HAP-1 (cell line): ENCODE measurements at places on chromosomes 4 and X.

- DNase-seq: no peak
Measured at GRCh38 chr4:168796362-168797106, 213.5 kb downstream of the CBR4 start.

GRCh38 chr4:143054971-143055370 is 129.7 kb upstream of the USP38 start:
- DNase-seq: no peak

GRCh38 chr4:48634688-48635308 is 144.7 kb downstream of the ZAR1 start:
- no peak for DNase-seq

DNA sequence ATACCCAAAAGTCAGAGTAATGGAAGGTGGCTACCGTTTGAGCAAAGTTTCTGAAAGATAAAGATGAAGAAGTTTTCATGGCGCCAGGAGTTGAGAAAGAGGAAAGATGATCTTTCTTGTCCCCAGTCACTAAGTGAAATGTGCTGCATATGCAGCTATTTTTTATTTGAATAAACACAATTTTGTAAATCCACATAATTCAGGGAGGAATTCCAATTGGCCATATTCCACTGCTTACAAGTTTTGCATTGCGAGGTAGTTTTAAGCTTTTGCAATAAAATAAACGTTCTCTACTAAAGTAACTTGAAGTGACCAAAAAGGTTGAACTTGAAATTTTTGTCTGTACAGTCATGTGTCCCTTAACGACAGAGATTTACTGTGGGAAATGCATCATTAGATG is 139.3 kb upstream of the VCX2 start:
- DNase-seq: no peak

DNA sequence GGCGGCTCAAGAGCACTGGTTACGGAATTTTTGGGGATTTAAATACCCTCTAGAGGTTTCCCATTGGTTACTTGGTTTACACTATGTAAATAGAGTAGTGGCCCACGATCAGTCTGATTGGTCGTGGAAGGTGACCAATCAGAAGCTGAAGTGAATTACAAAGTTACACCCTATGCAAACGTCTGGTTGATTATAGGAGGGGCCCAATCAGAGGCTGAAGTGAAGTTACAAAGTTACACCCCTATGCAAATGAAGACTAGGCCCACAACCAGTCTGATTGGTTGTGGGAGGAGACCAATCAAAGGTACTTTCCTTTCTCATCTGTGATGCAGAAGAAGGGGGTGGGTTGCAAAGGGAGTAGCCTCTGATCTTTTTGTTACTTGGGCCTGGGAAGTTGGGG is 45.1 kb upstream of the HSD17B10 start:
- DNase-seq: peak; percentile 29

GRCh38 chr4:167868163-167868562 is 224.2 kb upstream of the ANXA10 start:
- no peak for DNase-seq

DNA sequence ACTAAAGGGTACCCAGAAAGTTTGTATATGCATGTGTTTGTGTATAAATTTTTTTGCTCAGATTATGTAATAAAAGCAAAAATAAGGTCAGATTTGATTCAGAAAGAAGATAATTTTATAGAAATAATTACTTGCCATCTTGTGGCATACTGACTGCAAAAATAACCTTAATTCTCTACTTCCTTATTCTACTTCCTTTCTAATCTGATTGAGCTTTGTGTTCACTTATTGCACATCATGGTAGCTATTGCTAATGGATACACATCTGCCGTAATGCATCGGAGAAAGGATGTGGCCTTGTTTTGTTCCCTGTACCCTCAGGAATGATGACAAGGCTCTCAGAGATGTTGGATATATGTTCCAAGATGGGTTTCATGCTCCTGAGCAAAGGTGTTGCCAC is 10.5 kb upstream of the GNPDA2 start:
- DNase-seq: no peak

GRCh38 chr4:107599841-107600240 is 120.2 kb downstream of the PAPSS1 start:
- no peak for DNase-seq

DNA sequence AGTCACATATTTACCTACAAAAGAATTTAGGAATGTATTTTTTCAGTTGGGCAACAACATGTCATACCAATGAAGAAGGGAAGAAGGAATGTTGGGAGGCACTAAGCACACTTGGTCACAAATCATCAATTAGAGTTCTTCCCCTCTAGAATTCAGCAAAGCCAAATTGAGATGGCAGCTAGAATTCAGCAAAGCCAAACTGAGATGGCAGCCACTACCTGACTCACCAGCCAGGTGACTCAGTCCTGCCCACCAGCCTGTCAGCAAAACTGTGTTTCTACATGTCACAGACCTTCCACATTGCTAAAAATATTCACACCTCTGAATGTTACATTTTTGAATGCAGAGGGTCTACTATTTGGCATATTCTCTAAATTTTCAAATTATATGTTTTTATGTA is 63.2 kb upstream of the NOCT start:
- no peak for DNase-seq

DNA sequence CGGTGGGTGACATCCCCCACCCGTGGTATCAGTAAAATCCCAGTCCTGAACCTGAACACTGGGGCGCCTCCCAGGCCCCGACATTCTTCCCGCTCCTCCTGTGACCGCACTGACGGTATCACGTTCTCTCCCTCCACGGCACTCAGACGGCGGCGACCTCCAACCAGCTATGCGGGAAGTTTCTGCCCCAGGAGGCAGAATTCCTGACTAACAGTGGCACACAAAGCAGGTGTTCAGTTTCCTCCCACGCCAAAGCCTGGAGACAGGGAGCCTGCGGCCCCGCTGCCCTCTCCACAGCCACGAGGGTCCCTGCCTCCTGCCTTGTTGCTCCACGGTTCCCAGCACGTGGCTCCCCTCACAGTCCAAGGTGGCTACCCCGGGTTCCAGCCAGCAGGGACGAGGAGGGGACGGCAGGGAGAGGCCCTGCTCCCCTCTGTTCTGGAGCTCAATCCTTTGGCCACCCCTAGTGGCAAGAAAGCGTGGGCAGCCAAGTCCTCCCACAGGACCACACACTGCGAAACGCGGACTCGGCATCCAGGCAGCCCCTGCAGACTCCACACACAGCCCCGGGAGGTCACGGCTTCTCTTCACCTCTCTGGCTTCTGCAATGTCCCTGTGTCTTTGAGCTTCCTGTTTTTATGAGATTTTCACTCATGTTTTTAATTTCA is 15.2 kb downstream of the CTBP1 start:
- DNase-seq: no peak

- DNase-seq: no peak
Measured at GRCh38 chr4:108165586-108165985, 3.1 kb downstream of the LEF1 start.

DNA sequence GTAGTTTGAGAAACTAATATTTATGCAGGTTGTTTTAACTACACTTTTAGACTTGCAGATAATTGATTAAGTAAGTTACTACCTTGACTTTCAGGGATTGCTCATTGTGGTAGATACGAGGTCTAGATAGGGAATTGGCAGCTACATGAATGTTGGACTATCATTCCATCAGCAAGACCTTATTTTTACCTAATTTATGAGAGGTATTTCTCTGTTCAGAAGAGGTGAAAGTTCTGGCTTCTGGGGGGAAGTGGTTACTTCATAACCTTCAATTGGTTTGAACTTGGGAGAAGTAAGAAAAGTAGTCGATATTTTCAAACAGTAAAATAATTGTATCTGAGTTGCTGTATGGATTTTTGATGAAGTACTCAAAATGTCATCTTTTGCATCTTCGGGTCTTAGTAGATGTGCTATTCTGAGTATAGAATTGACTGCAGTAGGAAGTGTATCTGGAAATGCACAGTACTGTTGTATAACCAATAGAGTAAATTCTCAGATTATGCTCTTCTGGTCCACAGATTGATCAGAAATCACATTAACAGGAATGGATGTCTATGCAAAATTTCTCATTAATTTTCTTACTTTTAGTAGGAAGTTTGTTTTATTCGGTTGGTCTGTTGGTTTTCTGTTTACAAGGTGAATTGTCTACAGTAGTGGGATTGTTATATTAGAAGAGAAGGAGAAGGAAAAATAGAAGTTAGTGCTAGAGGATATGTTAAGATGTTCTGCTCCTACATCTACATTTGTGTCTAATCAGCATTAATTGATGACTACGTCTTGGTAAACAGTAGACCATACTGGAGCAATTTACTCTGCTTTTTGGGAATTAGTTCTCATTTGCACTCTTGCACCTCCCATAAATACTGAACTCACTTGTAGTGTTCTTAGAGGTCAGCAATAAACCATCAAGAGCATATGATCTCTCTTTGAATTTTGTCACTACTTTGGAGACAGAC is 3.0 kb downstream of the NFKB1 start:
- DNase-seq: no peak

DNA sequence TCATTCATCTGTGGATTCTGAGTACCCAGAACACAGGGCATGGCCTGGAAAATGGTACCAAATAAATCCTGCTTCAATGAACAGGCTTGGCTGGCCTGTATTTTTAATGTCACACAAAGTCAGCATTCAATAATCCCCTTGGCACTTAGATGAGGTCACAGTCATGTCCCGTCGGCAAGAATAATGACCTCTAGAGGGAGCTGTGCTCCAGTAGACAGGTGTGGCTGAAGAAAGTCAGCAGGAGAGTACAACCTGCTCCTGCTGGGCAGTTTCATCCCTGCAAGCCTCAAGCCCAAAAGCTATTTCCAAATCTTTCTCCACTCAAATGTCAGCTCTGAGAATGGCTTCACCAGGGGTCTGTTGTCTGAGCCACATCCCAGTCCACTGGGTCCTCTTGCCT is 404.0 kb upstream of the F9 start:
- peak; percentile 75 for DNase-seq

DNA sequence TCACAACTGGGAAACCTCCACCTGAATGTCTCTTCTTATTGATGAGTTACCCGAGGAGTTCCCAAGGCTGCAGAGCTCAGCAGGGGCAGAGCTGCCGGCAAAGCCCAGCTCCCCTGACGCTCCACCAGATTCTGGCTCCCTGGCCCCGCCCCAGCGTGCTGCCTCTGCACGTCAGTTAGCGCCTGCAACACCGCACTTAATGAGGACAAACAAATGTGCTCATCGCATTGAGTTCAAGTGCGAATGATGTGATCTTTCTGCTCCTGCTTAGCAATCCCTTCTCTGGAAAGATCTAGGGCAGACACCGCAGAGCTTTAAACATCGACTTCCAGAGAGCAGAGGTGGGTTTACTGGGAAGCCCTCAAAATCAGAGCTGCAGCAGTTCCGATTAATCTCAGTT is 55.5 kb upstream of the FBXW7 start:
- DNase-seq: no peak

DNA sequence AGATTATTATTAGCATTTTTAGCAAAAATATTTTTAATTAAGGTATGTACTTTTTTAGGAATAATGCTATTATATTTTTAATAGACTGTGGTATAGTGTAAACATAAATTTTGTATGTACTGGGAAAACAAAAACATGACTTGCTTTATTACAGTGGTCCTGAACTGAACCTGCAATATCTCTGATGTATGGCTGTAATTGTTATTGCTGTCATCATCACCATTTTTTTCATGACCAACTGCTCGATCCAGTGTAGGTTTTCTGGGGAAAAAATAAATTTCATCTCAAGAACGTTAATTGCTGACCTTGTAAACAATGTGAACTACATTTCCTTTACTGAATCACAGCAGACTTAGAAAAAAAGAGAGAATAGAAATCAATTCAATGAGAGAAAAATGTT is 83.6 kb upstream of the ATOH1 start:
- DNase-seq: no peak

GRCh38 chr4:140291259-140291658 is 82.2 kb upstream of the SCOC start:
- DNase-seq: no peak

- DNase-seq: no peak
Measured at GRCh38 chrX:40310447-40310846, 212.7 kb upstream of the BCOR start.

DNA sequence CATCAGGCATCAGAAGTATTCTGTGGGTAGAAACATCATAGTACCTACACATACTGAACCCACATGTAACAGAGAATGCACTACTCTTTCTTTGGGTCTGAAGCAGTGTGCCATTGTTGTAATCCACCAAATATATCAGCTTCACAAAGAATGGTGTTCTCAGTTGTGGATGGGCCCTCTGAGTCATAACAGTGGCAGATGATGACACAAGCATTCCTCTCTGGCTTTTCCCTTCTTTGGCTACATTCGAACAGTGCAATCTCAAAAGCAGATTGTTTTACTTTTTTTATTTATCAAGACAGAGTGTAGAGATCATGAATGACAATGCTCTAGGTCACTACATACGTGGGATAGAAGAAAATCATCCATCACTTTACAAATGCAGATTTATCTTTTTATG is 247.2 kb upstream of the EPHA5 start:
- no peak for DNase-seq

GRCh38 chrX:148933881-148934280 is 433.5 kb downstream of the AFF2 start:
- DNase-seq: no peak
